ENCODE measurements at places on chromosomes 2 and 18.

DNA sequence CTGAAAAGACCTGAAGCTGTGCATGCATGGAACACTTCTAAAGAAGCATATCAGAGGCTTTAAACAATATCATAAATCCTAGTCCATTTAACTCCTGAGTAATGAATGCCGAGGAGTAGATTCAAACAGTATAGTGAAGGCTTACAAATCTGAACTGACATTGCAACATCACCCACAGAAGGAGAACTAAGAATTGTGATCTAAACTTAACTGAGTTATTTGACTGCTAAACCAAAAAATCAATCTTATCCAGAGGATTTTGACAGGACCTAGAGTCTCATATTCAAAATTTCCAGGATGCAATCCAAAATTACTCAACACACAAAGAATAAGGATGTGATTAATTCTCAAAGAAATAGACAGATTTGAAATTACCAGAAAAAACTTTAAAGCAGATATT, 181.0 kb downstream of the SLC39A10 start:
- DNase-seq: no peak

DNA sequence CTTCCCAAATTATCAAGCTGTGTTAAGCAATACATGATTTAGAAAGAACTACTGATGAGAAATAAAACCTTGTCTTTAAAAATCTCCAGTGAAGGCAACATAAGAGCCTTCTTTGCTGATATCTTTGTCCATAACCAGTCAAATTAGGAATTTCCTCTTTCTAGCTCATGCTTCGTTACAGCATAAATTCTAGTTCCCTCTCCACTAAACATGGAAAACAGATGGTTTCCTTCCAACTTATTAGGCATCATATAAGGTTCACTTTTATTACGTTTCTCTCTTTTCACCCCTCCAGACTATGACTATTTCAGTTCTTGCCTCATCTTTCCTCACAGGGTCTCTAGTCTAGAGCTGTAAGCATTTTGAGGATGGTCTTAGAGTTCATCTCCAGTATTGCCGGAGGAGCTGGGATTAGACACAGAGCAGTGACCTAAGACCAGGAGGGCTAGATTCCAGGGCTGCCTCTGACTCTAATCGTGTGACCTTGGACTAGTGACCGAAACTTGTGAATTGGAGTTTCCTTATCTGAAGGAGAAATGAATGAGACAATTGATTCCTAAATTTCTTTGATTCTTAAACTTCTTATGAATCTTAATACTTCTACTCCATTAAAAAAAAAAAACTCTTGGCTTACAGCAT, 195.5 kb upstream of the APCDD1 start:
- no peak for DNase-seq

DNA sequence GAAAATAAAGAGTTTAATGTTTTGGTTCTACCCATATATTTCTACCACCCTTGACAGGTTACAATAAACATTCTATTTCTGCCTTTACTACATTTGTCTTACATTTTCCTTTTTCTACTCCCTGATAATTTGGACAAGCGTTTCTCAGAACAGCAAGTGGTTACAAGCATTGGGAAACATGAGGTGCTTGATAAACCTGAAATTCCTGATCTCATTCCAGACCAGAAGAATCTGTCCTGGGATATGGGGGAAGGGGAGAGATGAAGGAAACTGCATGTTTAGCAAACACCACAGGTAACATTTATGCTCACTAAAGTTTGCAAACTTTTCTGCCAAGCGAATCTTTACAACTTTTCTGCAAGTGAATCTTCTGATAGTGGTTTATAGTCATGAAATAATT, 28.3 kb upstream of the DSC1 start:
- DNase-seq: no peak

GRCh38 chr2:95346231-95346737, 49.1 kb downstream of the KCNIP3 start:
- DNase-seq: no peak

DNA sequence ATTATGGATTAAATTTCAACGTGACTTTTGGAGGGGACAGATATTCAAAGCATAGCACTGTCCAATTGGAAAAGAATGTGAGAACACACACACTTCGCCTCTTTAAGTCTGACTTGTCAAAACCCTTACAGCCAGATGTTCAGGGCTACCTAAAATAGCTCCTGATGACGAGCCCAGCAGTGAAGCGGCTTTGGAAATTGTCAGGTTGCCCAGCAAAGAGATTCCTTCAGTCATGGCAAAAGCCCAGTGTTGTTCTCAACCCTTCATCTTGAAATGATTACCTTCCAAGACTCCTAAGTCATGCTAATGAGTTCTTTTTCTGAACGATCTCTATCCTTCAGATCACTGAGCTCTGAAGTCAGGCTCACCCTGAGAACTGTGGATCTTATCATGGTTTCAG, 436.6 kb downstream of the LRATD1 start:
- no peak for DNase-seq

DNA sequence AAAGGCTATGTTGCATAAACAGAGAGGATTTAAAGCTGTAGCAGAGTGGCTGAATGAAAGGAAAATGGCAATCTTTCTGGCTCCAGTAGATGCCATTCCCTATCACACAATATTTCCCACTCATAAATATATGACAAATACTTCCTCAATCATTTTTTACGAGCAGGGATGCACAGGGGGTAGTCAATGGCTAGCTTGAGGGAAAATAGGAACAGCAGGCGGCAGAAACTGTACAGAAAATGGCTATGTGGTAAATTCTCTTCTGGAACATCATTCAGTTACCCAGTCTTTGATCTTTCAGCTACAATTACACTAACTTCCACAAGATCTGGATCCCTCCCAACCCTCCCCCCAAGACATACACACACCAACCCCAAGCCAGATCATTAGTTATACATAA, 127.2 kb downstream of the OLA1 start:
- DNase-seq: no peak

DNA sequence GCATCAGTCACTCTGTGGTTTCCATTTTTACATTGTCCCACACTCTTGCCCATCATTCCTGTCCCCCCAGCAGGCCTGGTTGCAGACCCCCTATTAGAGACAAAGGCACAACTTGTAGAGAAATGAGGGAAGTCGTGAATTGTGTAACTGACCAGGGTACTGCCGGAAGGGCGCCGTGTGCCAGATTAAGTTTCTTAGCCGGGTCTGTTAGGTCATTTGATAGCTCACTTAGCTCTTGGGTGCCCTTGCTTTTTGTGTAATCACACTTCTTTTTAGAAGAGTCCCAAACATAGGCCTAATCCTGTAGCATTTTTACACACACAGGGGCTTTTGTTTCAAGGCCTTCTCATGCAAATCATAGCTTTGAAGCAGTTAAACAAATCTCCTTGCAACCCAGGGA, 87.2 kb downstream of the CTAGE1 start:
- no peak for DNase-seq

- no peak for DNase-seq
These were observed 40.7 kb downstream of the MC4R start for GRCh38 chr18:60331890-60332289.

- DNase-seq: no peak
These were observed 201.8 kb upstream of the LYPD1 start for GRCh38 chr2:132871831-132872230.

Data from CD4-positive, alpha-beta memory T cell (primary cell).